Left lobe of liver (tissue), 2 donors: ENCODE measurements at places on chromosomes 6 and 20.

GRCh38 chr20:49408509-49409104 is 73.9 kb downstream of the KCNB1 start:
- no peak for DNase-seq

DNA sequence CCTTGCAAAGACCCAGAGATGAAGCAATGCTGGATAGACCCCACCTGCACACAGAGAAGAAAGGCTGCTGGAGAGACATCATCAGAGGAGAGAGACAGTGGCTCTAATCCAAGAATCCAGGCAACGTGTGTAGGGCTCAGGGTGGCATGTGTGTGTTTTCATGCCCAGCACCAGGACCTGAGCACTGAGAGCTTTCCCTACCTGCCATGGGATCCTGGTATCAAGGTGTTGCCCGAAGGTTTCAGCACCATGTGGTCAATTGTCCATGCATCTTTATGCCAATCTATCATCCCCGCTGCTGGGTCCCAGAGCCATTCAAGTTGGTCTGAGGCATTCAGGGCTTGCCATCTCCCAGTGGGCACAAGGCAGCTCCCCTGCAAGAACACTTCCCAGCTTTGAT is 7.5 kb upstream of the CD93 start:
- DNase-seq: no peak

DNA sequence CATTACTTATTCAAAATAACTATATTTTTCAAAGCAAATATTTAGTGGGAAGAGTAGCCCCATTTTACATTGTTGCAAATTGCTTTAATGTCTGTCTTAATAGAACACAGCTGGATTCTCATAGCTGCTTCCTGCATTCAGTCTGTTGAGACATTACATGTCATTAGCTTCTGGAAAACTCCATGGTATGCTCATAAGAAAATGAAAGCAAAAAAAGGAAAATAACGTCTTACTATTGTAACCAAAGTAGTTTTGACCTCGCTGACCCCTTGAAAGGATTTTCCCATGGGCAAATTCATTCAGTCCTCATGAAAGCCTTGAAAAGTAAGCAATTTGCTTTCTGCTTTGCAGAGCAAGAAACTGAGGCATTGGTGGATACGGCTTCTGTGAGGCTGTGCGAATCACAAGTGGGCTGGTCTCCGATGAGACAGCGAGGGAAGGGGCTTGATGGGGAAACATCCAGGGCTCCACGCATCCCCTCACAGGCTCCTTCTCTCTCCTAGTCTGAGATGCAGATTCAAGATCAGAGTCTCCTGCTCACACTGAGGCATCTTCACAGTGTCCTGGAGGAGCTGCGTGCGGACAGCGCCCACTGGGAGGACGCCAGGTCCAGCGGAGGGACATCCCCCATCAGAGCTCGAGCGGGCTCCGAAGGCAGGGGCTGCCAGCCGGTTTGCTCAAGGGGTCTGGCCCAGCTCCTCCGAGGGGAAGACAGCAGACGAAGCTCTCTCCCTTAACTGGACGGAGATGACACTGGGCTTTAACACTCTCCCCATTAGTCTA is 3.3 kb downstream of the C20orf202 start:
- DNase-seq: no peak

DNA sequence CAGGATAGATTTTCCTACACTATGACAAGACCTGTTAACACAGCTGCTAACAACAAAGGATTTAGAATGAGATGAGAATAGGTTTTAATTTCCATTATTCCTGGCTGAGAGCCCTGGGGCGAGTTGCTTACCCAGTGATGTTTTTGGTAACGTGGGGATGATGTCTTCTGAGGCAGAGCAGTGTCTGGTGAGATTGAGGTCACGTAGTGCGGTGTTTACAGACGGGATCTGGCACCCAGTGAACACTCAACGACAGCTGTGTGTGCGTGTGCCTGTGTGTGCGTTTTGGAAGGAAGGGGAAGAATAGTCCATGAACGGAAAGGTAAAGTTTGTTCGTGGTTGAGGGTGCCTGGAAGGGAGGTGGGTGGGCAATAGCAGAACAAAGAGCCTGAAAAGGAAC is 384.7 kb downstream of the C6orf118 start:
- no peak for DNase-seq

DNA sequence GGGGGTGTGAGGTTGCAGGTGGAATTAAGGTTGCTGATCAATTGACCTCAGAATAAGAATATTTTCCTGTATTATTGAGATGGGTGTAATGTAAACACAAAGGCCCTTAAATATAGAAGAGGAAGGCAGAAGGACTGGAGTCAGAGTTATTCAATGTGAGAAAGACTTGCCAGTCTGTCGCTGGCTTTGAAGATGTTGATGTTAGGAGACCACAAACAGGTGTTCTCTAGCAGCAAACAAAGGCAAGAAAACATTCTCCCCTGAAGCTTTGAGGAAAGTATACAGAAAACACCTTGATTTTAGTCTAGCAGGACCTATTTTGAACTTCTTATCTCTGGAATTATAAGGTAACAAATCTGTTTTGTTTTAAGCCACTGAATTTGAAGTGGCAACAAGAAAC is 138.9 kb upstream of the PTPRK start:
- no peak for DNase-seq

GRCh38 chr6:157800420-157801237 is 22.4 kb upstream of the SNX9 start:
- DNase-seq: no peak

- no peak for DNase-seq
Measured at GRCh38 chr6:2853769-2854395, 12.2 kb upstream of the SERPINB1 start.

DNA sequence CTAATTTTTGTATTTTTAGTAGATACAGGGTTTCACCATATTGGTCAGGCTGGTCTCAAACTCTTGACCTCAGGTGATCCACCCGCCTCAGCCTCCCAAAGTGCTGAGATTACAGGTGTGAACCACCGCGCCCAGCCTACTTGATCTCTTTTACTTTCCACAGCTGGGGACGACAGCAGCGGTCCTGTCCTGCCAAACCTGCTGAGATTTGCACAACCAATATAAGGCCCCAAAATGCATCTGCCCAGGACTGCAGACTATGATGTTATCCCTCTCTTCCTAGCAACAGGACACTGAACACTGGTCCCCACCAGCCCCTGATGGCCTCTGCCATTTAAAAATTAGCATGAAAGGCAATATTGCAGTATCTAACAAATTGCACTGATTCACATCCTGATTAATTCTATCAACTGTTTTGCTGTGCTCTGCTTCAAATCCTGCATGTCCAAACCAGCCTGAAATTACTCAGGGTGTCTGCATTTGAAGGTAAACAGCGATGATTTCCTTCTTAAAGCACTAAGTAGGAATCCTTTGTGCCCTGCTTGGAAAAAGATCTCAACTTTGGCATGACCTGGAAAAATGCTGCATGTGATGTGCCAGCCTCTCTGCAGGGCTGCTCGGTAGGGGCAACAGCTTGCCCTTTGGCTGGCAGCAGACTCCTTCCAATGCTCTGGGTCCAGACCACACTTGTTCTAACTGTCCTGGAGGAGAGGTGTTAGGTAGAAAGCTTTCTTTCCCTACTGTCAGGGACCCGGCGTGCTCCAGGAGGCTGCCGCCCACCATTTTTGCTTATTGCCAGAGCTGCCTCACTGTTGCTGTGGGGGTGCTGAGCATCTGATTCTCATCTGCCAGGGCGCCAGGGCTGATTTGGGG is 27.4 kb upstream of the PXDC1 start:
- DNase-seq: no peak

GRCh38 chr6:3328796-3329195 is 70.0 kb downstream of the PSMG4 start:
- no peak for DNase-seq

DNA sequence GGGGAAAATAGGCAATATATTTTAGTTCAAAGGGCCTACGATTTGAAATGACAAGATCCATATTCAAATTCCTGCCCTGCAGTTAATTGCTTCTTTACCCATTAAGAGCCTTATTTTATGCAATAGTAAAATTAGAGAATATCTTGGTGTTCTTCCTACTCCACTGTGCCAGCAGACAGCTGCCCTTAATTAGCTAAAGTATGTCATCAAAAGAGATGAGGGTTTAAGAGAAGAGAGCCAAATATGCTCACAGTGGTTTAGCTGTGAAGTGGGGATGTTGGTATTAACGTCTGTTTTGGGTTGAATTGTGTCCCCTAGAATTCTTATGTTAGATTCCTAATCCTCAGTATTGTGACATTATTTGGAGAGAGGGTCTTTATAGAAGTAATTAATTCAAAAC is 148.1 kb downstream of the MOXD1 start:
- DNase-seq: no peak

GRCh38 chr6:170402318-170403040 is 95.9 kb downstream of the FAM120B start:
- DNase-seq: no peak

DNA sequence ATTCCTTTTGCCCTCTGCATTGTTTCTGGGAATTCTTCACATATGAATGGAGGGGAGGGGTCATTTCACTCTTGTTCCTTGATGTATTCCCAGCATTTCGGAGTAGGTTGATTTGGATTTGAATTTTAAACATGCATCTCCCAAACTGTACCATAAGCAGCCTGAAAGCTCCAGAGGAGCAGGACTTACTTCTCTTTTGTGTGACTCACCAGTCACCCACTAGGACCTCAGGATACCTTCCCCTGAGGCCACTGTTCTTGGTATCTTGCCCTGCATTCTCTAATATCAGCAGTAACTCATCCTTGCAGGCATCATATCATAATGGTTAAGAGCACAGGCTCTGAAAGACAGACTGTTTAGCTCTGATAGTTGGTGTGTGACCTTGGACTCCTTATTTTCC is 703 bp downstream of the MRPL2 start:
- no peak for DNase-seq

DNA sequence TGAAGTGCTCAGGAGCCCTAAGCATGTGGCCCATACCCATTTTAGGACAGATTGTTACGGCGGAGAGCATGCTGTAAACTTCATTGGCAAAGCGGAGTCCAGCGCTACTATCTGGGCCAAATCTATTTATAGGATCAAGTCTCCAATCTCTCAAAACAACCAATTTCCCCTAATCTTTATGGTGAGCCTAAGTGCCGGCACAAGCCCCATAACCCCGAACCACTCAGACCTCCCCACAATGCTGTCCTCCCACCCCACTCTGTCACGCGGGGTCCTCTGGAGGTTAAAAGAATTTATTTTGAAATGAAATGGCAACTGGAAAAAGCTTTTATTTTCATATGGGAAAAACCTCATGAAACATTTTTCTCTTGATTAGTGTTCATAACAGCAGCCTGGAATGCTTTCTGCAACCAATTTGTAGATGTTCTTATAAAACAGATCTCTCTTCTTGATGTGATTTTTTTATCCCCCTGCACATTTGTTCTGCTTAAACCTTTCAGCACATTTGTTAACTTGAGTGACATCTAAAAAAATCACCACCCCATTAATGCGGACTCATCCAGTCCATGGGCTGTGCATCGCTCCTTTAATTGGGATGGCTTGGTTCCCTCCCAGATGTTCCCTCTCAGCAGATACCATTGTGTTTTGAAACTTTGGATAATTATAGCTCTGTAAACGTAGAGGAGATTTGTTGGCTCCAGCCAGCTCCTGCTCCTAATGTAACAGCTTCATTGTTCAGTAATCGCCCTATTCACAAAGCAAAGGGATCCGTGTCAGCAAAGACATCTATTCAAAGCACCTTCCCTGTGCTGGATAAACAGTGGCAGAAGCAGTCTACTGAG is 323.6 kb downstream of the CD83 start:
- DNase-seq: no peak

DNA sequence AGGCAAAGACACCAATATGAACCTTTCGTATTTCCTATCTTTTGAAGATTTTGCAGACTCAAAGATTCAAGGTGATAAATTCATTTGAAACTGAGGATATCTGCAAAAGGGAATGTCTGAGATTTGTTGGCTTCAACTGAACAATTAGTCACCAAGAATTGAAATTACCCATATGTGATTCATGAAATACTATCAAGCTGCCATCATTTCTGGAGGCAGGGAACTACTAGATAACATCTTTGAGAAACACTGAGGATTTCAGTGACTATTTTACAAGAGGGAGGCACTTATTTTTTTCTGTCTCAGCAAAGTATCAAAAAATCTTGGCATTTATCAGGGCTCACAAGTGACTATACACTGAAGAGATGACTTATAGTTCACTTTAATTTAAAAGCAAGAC is 39.8 kb upstream of the MMS22L start:
- DNase-seq: no peak

GRCh38 chr6:95242560-95242959 is 334.8 kb upstream of the MANEA start:
- no peak for DNase-seq

GRCh38 chr20:54093423-54094267 is 23.3 kb upstream of the BCAS1 start:
- DNase-seq: no peak

DNA sequence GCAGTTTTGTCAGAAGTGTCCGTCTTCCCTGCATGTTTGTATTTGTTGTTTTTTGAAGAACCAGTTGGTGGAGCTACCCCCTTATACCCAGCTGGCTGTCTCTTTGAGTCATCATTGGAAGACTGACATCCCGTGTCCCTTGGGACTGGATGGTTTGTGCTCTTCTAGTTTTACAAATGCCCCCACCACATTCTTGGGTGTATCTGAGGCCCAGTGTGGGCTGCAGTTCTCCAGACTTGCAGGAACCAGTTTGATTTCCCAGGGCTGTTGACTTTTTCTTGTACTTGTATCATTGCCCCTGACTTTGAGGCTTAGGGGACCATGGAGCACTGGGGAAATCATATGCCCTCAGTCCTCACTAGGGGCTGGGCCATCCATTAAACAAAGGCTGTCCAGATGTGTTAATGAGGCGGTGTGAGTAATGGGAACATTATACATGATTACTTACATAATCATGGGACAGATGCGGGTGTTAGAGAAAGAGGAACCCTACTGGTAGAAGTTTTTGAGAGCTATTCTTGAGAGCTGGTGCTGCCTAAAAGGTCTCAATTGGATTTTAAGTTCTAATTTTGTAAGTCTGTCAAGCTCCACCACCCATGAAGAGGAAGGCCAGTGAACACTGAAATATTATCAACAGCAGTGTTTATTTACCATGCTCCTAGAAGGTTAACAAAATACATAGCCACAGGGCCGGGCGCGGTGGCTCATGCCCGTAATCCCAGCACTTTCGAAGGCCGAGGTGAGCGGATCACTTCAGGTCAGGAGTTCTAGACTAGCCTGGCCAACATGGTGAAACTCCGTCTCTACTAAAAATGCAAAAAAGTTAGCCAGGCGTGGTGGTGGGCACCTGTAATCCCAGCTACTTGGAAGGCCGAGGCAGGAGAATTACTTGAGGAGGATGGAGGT is 8.5 kb downstream of the JARID2 start:
- DNase-seq: no peak

- DNase-seq: no peak
Measured at GRCh38 chr6:143619824-143620401, 57.9 kb upstream of the PHACTR2 start.

- no peak for DNase-seq
Measured at GRCh38 chr20:18543216-18543615, 24.0 kb upstream of the SMIM26 start.
